ENCODE measurements at places on chromosomes 2 and 18. TPM values are rescaled to one million over a fixed set of nuclear protein-coding genes. Genes with fewer than 3 reads are reported as not detected.

The SCN3A gene
- 0.39 TPM for total RNA-seq

The TMEM163 gene
- not detected for total RNA-seq

The ZSWIM2 gene
- not detected for total RNA-seq

The CCDC102B gene
- 2.7 TPM for total RNA-seq

The ASB18 gene
- not detected for total RNA-seq

The DRC1 gene
- total RNA-seq: not detected

The GYPC gene
- 4.1 TPM for total RNA-seq

The CD8B2 gene
- total RNA-seq: 0.10 TPM

The MAB21L4 gene
- not detected for total RNA-seq

The CCBE1 gene
- 7.7 TPM for total RNA-seq

The SCYGR4 gene
- not detected for total RNA-seq

The THOC1 gene
- 38.9 TPM for total RNA-seq

The OR6B2 gene
- not detected for total RNA-seq

The EMILIN1 gene
- 0.17 TPM for total RNA-seq

The UGT1A8 gene
- total RNA-seq: not detected

The UGT1A4 gene
- not detected for total RNA-seq

The SIX3 gene
- not detected for total RNA-seq

The DLGAP1 gene
- total RNA-seq: not detected

The COL6A3 gene
- 2.1 TPM for total RNA-seq
